ENCODE measurements at places on chromosomes 3 and 15.

DNA sequence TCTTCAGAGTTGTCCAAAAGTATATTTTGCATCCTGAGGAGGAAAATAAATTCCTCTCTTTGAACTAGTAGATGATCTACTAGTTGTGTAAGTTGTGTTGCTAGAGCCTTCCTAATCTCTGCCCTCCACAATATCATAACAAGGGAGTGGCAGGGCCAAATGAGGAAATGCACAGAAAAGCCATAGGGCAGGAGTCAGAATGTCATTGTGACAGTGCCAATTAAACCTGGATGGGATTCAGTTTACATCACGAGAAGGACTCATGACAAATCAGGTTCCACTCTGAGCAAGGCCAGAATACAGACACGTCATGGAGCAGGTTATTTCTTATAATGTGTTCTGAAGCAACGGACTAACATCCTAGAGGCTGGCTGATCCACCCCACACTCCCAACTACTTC, 483.2 kb downstream of the CNTN6 start:
- no peak for DNase-seq

GRCh38 chr3:129268396-129268795, 10.3 kb upstream of the HMCES start:
- DNase-seq: no peak

GRCh38 chr3:185070491-185071286, 82.2 kb downstream of the C3orf70 start:
- DNase-seq: no peak

- DNase-seq: no peak
These were observed 60.5 kb upstream of the POMGNT2 start for GRCh38 chr3:43166406-43166805.

DNA sequence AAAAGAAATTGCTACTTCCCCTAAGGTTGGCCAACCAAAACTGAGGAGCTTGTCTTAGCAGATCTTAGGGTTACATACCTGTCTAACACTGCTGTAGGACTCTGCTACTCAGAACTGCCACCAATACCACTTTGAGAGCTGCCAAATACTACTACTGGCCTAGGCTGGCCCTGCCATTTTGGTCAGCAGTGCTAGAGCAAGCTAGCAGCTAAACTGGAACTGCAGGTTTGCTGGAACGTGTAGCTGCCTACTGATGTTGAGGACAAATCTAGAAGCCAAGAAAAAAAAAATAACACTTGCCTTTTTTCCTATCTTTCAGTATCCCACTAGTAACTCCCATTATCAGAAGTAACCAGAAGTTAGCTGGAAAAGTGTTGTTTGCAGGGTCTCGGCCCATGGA, 387.4 kb downstream of the RBMS3 start:
- DNase-seq: no peak
